ENCODE measurements at places on chromosomes 13 and 19.

- no peak for DNase-seq
Observed at GRCh38 chr19:35833972-35834371, 18.3 kb downstream of the NPHS1 start.

- DNase-seq: no peak
Observed at GRCh38 chr19:15225760-15226159, 6.5 kb downstream of the EPHX3 start.

DNA sequence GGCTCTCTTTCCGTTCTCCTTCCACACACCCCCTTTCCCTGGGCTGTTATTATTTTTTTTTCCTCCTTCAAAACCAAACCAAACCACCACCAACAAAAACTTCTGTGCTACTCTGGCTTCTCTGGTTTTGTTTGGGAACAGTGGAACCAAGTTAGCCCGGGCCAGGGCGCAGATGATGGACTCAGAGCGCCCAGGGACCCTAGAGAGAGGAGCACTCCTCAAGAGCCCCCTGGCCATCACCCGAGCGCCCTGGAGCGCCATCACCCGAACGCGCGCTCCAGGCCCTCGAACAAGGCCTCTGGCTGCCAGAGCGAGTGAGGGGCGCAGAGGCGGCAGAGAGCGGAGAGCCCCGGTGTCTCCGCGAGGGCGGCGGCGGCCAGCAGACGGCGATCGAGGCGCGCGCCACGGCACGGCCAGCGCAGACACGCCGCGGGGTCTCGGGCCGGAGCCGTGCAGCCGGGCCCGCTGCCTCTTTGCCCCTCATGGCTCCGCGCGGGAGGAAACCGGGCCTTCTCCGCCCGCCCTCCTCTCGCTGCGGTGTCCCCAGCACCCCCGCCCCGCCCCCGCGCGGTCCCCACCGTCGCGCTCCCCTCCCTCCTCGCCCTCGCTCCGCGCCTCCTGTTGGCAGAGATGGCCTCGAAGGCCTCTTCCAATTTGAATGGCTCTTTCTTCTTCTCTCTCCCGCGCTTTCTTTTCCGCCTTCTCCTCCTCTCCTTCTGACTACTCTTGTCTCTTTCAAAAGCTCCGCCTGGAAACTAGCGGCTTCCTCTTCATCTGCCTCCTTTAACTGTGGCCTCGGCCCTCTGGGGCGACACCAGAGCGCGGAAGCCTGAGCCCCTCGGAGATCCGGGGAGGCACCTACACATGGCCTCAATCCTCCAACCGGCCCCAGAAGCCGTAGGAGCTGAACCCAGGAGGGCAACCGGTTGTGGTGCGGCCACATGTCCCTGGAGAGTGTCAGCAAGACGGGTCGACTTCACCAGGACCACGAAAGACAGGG, 4.1 kb upstream of the SOX1 start:
- no peak for DNase-seq

DNA sequence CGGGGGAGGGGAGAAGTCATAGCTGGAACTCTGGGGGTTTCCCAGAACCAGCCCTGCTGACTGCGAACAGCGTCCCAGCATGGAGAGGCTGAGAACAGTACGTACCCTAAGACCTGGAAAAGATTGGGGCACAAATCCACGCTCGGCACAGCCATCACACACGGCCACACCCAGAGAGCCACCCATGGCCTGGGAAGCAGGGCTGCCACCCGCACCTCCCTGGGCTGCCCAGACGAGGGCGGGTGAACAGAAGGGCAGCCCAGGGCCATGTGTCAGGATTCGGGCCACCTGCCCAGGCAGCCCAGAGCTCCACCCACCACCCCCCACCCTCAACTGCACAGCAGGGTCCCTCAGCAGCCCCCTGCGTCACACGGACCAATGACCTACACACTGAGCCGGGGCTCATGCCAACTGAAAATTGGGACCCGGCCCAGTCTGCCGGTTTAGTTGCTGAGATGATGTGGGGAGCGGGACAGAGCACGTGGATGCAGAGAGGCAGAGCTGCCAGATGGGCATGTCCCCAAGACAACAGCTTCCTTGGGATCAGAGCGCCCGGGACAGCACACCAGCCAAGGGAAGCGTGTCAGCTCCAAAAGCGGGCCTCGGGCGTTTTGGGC, 8.5 kb downstream of the UBXN6 start:
- DNase-seq: peak; percentile 93

DNA sequence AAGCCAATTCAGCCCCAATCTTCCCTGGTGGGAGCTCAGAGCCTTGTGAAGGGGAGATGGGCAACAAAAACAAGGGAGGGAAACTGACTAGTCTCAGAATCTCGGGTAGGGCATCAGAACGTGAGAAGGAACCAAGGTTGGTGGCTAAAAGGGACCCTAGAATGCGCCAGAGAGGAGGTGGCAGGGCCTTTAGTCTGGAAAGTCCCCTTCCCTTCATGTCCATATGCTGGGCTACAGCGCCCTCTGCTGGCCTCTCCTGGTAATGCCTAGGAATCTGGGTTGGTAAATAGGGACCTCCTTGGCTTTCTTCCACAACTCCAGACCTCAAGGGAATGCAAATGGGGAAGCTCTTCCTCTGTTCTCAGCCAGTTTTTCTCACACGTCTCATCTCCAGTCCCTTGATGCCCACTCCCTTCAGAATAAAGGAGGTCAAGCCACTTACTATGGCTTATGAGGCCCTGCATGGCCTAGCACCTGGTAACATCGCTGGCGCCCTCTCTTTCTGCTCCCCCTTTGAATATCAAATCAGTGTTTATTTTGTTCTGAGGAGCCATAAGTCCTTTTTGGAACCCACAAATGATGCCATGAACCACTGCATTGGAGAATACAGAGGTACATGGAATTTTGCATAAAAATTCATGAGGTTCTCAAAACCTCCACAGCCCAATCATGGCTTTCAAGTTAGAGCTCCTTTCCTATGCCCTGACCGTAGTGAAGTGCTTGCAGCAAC, 1.4 kb upstream of the CCDC97 start:
- peak; percentile 64 for DNase-seq

DNA sequence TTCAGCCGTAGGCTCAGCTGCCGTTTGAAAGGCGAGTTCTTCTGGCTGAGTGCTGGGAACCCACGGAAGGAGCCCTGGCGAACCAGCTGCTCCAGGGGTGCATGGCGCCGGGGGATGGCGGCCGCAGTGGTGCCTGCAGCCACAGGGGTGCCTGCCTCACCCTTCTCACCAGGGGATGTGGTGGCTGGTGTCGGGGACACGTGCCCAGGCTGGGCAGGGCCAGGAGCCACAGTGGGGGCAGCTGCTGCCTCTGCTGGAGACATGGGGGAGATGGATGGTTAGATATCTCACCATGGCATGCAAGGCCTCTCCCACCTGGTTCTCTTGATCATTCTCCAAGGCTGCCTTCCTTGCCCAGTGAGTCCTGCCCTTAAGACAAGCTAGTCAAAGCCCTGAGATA, 17.1 kb downstream of the NUMBL start:
- no peak for DNase-seq

Measured in NCI-H2171 (cell line).